ENCODE measurements at places on chromosomes 1 and 21. TPM values are rescaled to one million over a fixed set of nuclear protein-coding genes. Genes with fewer than 3 reads are reported as not detected.

Gene UBR4
- 126 TPM for total RNA-seq

Gene HSD3B2
- 1.2 TPM for total RNA-seq

Gene CHRM3
- total RNA-seq = 0.13 TPM

Gene HAO2
- total RNA-seq = not detected

Gene DNAH14
- total RNA-seq = 47.0 TPM

DNA sequence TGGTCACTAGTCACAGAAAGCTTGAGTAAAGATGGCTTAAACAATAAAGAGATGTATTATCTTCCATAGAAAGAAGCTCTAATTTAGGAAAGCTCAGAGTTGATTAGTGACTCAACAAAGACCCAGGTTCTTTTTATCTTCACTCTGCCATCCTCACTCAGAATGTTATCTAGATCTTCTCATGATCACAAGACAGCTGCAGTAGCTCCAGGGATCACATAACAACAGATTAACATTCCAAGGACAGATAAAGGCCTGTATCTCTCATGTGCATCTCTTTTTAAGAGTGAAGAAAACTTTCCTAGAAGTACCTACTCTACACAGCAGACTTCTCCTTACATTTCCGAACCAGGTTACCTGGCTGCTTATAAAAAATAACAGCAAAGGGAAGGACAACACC, 368.7 kb upstream of the PROX1 start:
- DNase-seq = no peak

All from Panc1 (cell line).